ENCODE measurements at places on chromosomes 1 and 21. TPM values are rescaled to one million over a fixed set of nuclear protein-coding genes. Genes with fewer than 3 reads are reported as not detected.

- no peak for DNase-seq
These were observed 109.6 kb downstream of the PLPP3 start for GRCh38 chr1:56469640-56470371.

SLC45A1 gene
- total RNA-seq: 0.60 TPM

DNA sequence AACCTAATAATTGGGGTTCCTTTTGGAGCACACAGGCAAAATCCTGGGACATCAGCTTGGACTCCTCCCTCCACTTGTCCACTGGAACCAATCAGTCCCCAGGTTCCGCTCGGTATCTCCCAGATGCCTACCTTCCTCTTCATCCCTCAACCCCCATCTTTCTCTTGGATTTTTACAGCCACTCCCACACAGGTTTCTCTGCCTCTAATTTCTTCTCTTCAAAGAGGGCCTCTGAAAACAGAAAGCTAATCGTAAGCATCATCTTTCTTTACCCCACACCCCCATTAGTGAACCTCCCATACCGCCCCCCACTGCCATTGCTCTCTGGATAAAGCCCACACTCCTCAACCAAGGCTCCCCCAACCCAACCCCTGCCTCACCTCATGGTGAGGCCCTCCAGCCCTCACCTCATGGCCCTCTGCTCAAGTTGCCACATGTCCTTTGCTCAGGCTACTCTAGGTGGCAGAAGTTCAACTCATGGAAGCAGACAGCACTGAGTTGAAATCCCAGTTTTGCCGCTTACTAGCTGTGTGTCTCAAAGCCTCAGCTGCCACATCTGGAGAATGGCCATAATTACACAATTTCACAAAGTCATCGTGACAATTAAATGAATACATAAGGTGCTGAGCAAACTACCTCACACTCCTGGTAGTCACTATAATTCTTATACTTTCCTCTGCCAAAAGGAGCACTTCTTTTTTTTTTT lies 18.1 kb upstream of the WASF2 start:
- no peak for DNase-seq

LRRC38 gene
- total RNA-seq: not detected

- no peak for DNase-seq
These were observed 341.0 kb upstream of the NEGR1 start for GRCh38 chr1:72623299-72623708.

- DNase-seq: no peak
These were observed 25.4 kb upstream of the SDHB start for GRCh38 chr1:17078991-17079868.

AGBL4 gene
- total RNA-seq: not detected

- peak; percentile 43 for DNase-seq
These were observed 2.3 kb downstream of the DHX9 start for GRCh38 chr1:182841368-182841988.

- peak; percentile 85 for DNase-seq
These were observed 32.0 kb upstream of the TENT5B start for GRCh38 chr1:27044613-27045151.

GRCh38 chr1:3827813-3828307 lies 29.2 kb downstream of the CEP104 start:
- no peak for DNase-seq

DNA sequence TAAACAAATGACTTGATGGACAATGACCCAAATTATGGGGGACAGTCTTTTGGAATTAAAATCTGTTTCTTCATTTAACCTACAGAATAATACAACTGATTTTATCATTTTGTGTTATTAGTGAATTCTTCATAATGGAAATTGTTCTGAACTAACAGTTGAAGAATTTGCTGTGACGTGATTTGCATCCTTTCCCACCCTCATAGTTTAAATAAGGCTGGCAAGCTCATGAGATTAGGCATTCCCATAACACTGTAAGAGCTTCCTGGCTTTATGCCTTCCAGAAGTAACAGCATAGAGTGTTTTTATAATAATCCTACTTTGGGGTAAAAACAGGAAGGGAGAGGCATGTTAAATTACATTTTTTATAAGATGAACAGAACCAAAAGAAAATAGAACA lies 95.7 kb downstream of the ATP6V1G3 start:
- no peak for DNase-seq

DNA sequence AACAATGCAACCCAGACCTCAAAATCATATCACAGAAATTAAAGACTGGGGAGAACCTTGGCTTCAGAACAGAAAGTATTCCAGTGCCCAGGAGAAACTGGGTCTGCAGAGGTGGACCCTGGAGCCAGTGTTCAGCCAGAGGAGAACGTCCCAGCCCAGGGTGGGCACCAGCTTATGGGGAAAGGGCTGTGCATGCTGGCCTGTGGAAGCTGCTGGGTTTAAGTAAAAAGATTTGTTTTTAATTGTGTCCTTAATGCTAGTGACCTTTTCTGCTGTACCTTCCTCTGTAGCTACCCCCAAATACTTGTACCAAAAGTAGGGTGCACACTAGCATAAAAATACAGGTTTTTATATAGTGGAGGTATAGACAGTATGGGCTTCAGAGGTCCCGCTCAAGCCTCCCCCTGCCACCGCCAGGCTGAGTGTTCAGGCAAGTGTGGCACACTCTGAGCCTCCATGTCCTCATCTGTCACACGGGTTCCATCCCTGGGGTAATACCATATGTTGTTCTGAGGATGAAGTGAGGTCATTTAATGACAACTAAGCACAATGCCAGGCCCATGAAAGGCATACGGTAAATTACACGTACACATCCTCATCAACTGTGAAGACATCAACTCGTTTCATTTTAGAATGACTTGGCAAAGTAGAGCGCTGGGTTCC lies 47.0 kb downstream of the SLC37A1 start:
- no peak for DNase-seq

LCE1C gene
- not detected for total RNA-seq

GRCh38 chr1:61190153-61190552 lies 107.8 kb downstream of the NFIA start:
- DNase-seq: no peak

- peak; percentile 32 for DNase-seq
These were observed 17.2 kb downstream of the JAK1 start for GRCh38 chr1:64948905-64949833.

GRCh38 chr21:35628316-35628715 lies 432.0 kb downstream of the SETD4 start:
- no peak for DNase-seq

GRCh38 chr1:67969446-67969845 lies 81.0 kb downstream of the DIRAS3 start:
- no peak for DNase-seq

SYNJ1 gene
- 10.5 TPM for total RNA-seq

MCOLN3 gene
- 0.14 TPM for total RNA-seq

DNA sequence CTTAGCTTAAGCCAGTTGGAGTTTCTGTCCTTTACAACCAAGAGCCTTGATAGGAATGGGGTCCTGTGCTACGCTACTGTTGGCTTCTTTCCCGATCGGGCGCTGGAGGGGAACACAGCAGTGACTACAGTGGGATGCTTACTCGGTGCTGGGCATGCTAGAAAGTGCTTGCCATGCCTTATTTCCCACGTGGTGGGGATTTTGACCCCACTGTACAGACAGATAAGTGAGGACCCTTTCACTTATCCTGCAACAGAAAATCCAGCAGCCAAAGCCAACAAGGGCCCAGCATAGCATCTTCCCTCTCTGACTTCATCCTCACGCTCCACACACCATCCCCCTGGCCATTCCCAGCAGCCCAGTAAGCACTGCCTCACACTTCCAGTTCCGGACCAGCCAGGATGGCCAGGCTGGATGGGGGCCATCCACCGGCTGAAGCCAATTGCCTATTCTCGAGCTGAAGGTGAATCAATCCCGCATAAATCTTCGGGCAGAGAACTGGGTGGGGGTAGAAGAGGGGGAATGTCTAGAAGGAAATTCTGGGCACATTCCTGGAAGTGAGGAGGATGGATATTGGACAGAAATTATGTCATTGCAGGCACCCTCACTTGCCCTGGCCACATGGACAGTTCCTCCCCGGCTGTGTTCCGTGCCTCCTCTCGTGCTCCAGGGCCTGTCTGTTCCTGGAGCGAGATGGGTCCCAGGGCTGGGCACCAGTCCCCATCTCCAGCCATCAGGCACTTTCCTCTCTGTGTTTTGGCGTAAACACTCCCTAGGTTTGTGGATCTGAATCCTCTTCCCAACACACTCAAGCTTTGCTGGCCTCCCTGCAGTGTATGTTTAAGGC lies 2.0 kb upstream of the ABCG1 start:
- no peak for DNase-seq

DNA sequence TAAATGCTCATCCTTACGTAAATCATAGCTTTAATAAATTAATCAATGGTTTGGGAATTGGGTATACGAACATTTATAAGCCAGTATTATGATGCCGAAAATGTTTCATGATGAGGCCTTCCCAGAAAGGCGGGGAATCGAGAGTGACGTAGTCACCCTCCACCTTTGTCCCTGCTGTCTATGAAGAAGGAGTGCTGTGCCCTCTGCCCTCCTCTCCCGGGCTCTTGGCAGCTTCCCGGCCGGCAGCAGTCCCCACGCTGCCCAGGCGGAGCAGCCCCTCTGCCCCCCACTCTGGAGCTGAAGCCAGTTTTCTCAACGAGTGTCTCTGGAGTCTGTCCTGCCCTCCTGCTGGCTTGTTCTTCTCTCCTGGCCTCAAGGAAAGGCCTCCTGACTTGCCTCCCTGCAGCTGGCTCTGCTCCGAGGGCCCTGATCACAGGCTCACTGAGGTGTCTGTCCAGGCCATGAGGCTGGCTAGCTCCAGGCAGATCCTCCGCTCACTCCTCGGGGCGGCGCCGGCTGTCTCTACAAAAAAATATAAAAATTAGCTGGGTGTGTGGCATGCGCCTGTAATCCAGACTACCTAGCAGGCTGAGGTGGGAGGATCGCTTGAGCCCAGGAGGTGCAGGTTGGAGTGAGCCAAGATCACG lies 150.7 kb upstream of the COL6A1 start:
- no peak for DNase-seq

DNA sequence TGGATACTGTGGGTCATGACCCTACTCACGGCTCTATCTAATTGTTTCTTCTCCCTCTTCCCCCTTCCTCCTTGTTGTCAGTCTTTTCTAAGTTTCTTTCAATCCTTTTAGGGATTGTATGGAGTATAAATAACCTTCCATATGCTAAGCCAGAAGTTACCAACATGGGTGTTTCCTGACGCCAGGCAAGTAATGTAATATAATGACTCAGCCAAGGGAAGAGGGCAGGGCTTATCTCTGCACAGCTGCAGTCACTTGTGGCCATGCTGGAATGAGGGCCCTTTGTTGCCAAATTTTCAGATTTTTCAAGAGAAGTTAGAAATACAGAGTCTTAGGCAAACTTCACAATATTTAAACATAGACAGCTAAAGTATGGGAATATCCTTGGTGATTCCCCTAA lies 194.6 kb downstream of the ST6GALNAC3 start:
- DNase-seq: no peak

DNA sequence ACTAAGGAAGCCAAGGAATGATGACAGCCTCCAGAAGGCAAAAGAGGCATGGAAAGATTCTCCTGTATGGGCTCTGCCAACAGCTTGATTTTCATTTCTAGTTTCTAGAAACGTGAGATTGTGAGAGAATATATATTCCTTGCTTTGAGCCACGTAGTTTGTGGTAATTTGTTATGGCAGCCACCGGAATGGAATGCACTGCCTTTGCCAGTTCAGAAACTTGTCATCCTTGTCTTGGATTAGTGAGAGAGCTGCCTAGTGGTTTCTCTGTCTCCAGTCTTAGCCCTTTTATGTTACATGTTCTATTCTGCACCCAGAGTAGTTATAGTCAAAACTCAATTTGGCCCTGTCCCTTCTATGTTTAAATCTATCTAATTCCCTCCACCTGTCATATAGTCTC lies 216.0 kb upstream of the PTGFR start:
- DNase-seq: no peak

ZNF684 gene
- total RNA-seq: 2.9 TPM

FAAP20 gene
- total RNA-seq: 61.1 TPM

AMY1B gene
- not detected for total RNA-seq

DNA sequence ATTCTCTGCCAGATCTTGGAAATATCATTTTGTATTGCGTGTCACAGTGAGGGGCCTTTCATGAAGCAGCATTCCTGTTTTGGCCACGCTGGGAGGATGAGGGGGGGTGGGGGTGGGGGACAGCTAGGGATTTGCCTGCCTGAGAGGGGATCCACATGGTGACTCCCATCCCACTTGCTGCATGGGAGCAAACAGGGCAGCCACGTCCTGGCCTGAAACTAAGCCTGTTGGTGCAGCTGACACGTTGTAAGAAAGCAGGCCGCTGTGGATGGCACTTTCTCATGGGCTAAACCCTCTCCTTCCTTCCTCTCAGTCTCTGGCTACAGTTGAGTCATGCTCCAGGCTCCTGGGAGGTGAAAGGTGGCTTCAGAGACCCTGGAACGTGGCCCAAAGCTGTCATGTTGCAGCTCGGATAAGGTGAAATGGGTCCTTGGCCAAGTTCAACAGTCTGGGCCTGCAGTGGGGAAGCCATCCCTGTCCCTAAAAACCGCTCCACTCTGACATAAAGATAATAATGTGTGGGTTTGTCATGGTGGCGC lies 346.7 kb upstream of the VAMP3 start:
- no peak for DNase-seq

DNA sequence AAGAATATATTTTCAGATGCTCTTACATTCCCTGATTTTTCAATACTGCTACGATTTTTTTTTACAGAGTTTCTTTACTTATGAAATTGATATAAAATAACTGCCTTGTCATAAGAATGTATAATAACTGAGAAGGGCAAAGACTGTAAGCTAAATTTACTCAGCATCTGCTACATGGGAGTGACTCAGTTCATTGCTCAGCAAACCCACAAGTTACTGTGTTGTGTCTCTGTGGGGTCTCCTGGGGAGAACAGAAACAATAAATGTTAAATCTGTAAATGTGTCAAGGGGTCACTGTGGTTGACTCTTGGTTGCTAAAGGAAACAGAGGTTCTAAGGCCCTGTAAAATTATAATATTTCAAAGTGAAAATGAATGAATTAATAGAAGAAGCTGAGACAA lies 210.3 kb upstream of the CACYBP start:
- no peak for DNase-seq

- no peak for DNase-seq
These were observed 19.6 kb upstream of the C1orf159 start for GRCh38 chr1:1135339-1136136.

SPRR2G gene
- total RNA-seq: not detected

- DNase-seq: no peak
These were observed 248.2 kb upstream of the SGIP1 start for GRCh38 chr1:66285618-66286270.

GRCh38 chr1:89904219-89904980 lies 83.6 kb downstream of the LRRC8D start:
- DNase-seq: no peak

DNA sequence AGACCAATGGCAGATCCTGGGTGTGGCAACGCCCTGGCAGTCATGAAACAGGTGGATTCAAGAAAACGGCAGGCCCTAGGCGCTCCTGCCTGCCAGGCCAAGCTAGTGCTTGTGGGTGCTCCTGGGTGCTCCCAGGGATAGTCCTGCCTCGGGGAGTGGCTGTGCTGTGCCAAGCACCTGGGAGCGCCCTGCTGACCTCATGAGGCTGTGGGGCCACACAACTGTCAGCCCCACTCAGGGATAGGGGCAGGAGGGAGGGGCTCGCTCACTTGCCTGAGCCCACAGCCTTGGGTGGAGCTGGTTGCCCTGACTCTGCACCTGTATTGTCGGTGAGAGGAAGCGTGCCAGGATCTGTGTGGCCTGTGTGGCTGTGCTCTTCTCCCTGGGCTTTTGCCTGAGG lies 9.4 kb downstream of the SNAP47 start:
- no peak for DNase-seq

Measured in CD8-positive, alpha-beta T cell (primary cell).